ENCODE measurements at places on chromosomes 2 and 18. TPM values are rescaled to one million over a fixed set of nuclear protein-coding genes. Genes with fewer than 3 reads are reported as not detected.

Gene ABHD1
- 0.42 TPM for total RNA-seq

Gene RAB6D
- total RNA-seq: not detected

Gene GDF7
- 16.2 TPM for total RNA-seq

Gene C2orf81
- 4.5 TPM for total RNA-seq

Gene PLA2R1
- total RNA-seq: 19.4 TPM

Gene UGT1A5
- total RNA-seq: not detected

Gene GALR1
- 0.87 TPM for total RNA-seq

Gene FLACC1
- 0.98 TPM for total RNA-seq

- H3K4me3 ChIP-seq: no peak overlapping the region
- no peaks in the 10 kb centered on the region for H3K27me3 ChIP-seq
- no peaks in the 10 kb centered on the region for H3K4me1 ChIP-seq
- no peak for DNase-seq
- H3K27ac ChIP-seq: no peak overlapping the region
- no peaks in the 10 kb centered on the region for H3K36me3 ChIP-seq
Observed at GRCh38 chr2:203900253-203900652, 32.7 kb downstream of the CTLA4 start.

DNA sequence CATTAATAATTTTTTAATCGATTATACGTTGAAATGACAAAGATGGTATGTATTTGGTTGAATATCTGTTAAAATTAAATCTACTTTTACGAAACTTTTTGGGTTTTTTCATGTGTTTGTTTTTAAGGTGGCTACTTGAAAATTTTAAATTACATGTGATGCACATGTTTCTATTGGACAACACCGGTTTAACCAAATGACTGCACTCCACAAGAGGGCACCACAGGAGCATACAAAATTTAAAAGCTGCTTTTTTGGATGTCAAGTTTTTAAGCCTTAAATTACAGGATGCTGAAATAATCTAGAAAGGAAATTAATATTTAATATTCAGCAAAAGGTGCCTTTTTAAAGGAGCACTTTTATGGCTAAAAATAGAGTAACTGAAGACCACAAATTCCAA, 98.7 kb downstream of the ACVR1 start:
- H3K4me1 ChIP-seq: no peaks in the 10 kb centered on the region
- no peak overlapping the region for H3K4me3 ChIP-seq
- H3K36me3 ChIP-seq: peaks cover 2% of the 10 kb centered on the region
- DNase-seq: peak; percentile 71
- H3K27ac ChIP-seq: no peak overlapping the region

GRCh38 chr2:23524261-23524706, 139.3 kb downstream of the KLHL29 start:
- H3K27ac ChIP-seq: peak overlapping the region; percentile 82
- no peak for DNase-seq
- H3K4me3 ChIP-seq: no peak overlapping the region
- peaks cover 97% of the 10 kb centered on the region for H3K4me1 ChIP-seq
- no peaks in the 10 kb centered on the region for H3K27me3 ChIP-seq

DNA sequence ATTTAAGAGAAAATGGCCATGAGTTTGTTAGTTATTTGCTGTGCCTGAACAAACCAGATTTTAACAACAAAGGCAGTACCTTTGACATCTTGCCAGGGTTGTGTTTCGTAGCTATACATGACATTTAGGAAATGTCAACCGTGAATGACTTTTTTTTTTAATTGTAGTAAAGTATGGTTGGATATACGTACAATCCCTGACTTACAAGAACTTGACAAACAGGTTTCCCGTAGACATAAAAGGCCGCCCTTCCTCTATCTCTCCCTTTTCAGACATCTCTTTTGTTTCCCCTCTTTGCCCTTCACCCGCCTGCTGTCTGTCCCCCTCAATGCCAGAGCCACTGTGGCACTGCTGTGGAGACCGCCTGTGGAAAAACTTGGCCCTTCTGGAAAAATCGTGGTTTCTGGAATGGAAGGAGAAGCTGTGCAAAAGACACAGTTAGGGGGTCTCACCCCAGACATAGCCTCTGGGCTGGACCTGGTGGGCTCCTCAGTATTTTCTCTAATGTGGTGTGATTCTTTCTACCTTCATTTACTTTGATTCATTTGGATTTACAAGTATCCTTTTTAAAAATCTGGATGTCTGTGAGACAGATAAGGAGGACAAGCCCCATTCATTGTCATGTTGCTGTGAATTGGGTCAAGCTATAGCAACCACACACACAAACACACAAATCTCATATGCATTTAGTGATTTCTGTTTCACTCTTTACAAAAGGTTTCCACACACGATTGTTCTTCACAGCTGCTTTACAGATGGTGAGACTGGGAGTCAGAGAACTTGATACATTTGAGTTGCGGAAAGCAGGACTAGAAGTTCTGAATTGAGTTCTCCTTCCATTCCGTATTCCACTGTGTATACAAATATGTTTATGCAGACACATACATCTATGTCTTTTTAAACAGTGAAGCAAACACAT, 48.6 kb downstream of the SPATS2L start:
- no peaks in the 10 kb centered on the region for H3K4me1 ChIP-seq
- H3K27ac ChIP-seq: no peak overlapping the region
- no peak overlapping the region for H3K4me3 ChIP-seq
- H3K27me3 ChIP-seq: no peaks in the 10 kb centered on the region
- H3K36me3 ChIP-seq: no peaks in the 10 kb centered on the region

- no peak for DNase-seq
- H3K4me3 ChIP-seq: no peak overlapping the region
- no peak overlapping the region for H3K27ac ChIP-seq
- no peaks in the 10 kb centered on the region for H3K4me1 ChIP-seq
Observed at GRCh38 chr2:214674278-214674677, 135.2 kb downstream of the BARD1 start.

GRCh38 chr2:26449278-26450030, 28.5 kb downstream of the OTOF start:
- no peak for DNase-seq
- no peaks in the 10 kb centered on the region for H3K4me1 ChIP-seq
- H3K4me3 ChIP-seq: no peak overlapping the region
- no peaks in the 10 kb centered on the region for H3K36me3 ChIP-seq

- DNase-seq: no peak
- no peaks in the 10 kb centered on the region for H3K36me3 ChIP-seq
- no peaks in the 10 kb centered on the region for H3K4me1 ChIP-seq
- no peaks in the 10 kb centered on the region for H3K27me3 ChIP-seq
Observed at GRCh38 chr2:190283783-190284182, 35.8 kb downstream of the HIBCH start.

GRCh38 chr2:211093743-211094303, 537.4 kb downstream of the CPS1 start:
- H3K4me1 ChIP-seq: no peaks in the 10 kb centered on the region
- H3K4me3 ChIP-seq: no peak overlapping the region
- no peak for DNase-seq
- H3K27me3 ChIP-seq: no peaks in the 10 kb centered on the region

- no peaks in the 10 kb centered on the region for H3K4me1 ChIP-seq
- no peak overlapping the region for H3K4me3 ChIP-seq
- no peaks in the 10 kb centered on the region for H3K36me3 ChIP-seq
Observed at GRCh38 chr18:26783170-26783569, 82.3 kb downstream of the AQP4 start.

- H3K4me3 ChIP-seq: no peak overlapping the region
- H3K27me3 ChIP-seq: no peaks in the 10 kb centered on the region
- no peak for DNase-seq
- H3K27ac ChIP-seq: no peak overlapping the region
- no peaks in the 10 kb centered on the region for H3K4me1 ChIP-seq
Observed at GRCh38 chr2:44769349-44770011, 172.0 kb upstream of the SIX3 start.

DNA sequence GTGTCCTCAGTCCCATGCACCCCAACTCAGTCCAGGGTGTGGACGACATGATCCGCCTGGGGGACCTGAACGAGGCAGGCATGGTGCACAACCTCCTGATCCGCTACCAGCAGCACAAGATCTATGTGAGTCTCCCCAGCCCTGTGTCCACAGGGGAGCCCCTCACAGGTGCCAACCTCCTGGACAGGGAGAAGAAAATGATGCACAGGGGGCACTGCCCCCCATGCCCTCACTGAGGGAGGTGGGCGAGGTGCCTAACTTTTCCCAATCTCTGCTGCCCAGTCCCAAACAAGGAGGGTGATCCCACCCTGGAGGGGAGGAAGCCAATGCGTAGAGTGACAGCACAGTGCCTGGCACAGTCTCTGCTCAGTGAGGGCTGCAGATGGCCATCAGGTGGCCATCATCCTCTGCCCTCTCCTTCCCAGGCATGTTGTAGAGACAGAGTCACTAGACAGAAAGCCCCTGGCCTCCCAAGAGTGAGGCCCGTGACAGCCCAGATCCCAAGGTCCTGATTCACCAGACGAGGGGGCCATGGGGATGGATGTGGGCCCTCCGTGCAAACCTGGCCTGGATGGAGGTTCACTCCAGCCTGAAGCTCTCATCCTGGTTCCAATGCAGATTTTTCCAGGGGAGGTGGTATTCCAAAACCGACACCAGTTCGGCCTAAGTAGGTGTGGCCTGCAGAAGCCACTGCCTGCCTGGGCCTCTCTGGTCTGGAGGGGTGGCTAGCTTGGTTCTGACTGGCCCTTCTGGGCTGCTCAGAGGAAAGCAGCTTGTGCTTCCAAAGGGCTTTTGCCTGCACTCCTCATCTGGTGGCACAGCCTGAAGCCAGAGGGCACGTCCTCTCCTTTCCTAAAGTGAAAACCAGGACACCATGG, 30.0 kb downstream of the MYO7B start:
- no peaks in the 10 kb centered on the region for H3K4me1 ChIP-seq
- H3K4me3 ChIP-seq: no peak overlapping the region
- H3K27me3 ChIP-seq: no peaks in the 10 kb centered on the region
- H3K36me3 ChIP-seq: no peaks in the 10 kb centered on the region
- H3K27ac ChIP-seq: no peak overlapping the region

DNA sequence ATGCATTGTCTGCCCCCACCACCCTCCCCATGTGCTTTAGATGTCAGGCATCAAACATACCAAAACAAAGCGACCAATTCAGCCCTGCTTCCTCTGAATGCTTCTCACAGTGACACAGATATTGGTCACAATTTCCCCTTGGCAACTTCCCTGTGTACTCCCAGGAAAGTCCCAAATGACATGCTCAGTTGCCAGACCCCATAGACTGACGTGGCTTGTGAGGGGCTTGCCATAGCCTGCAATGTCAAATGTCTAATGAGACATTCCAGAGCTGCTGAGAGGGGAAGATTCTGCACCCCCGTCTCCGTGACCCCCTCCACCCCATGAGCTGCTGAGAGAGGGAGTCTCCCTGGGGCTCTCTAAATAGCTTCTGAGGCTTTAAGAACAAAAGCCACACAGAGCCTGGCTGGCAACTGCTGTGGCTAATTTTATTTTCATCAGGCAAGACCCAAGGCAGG, 47.3 kb downstream of the RFTN2 start:
- peaks cover 42% of the 10 kb centered on the region for H3K36me3 ChIP-seq
- H3K4me3 ChIP-seq: no peak overlapping the region
- DNase-seq: no peak
- no peaks in the 10 kb centered on the region for H3K27me3 ChIP-seq
- peak overlapping the region; percentile 92 for H3K27ac ChIP-seq

DNA sequence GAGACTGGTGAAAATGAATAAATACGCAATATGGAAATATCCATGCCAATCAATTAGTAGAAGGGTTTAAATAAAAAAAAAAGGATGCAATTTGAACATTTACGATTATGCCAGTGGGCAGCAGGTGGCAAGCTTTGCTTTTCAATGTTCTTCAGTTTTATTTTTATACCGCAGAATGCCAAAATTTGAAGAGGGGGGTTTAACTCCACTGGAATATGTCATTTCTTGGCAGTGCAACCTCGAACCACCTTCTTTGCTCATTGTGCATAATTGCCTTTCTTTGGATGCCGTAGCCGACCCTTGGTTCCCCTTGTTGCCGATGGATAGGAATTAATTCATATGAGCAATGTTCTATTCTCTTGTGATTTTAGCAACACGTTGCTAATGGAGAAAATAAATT, 88.0 kb downstream of the LTBP1 start:
- no peaks in the 10 kb centered on the region for H3K36me3 ChIP-seq
- H3K4me1 ChIP-seq: peaks cover 22% of the 10 kb centered on the region
- no peak overlapping the region for H3K4me3 ChIP-seq
- DNase-seq: no peak

DNA sequence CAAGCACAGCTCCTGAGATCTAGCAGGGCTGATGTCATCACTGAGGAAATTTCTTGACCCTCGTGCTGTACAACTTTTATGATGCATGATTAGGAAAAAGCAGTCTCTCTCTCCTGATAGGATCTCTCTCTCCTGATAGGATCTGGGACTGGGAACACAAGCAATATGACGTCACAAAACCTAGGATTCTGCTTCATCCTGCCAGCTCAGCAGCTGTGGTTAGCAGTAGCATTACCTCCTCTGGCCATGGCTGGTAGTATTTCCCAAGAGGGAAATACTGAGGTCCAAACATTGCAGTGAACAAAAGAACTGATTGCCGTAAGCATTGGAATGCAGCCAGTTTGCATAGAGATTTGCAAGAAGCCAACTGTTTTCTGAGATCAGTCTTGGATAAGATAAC, 521.2 kb upstream of the POU3F3 start:
- DNase-seq: no peak
- H3K4me3 ChIP-seq: no peak overlapping the region
- H3K4me1 ChIP-seq: no peaks in the 10 kb centered on the region
- H3K27ac ChIP-seq: no peak overlapping the region

GRCh38 chr2:85852937-85853498, 35.8 kb downstream of the ST3GAL5 start:
- no peaks in the 10 kb centered on the region for H3K27me3 ChIP-seq
- peak overlapping the region; percentile 79 for H3K27ac ChIP-seq
- peaks cover 9% of the 10 kb centered on the region for H3K4me1 ChIP-seq
- no peak overlapping the region for H3K4me3 ChIP-seq

GRCh38 chr2:172021074-172021931, 21.6 kb downstream of the METAP1D start:
- no peak overlapping the region for H3K4me3 ChIP-seq
- no peaks in the 10 kb centered on the region for H3K4me1 ChIP-seq
- H3K27me3 ChIP-seq: no peaks in the 10 kb centered on the region
- no peak for DNase-seq
- no peaks in the 10 kb centered on the region for H3K36me3 ChIP-seq
- H3K27ac ChIP-seq: no peak overlapping the region

- H3K4me1 ChIP-seq: peaks cover 6% of the 10 kb centered on the region
- peak; percentile 78 for DNase-seq
- no peak overlapping the region for H3K27ac ChIP-seq
Observed at GRCh38 chr2:174771631-174772471, 7.6 kb upstream of the CHRNA1 start.

DNA sequence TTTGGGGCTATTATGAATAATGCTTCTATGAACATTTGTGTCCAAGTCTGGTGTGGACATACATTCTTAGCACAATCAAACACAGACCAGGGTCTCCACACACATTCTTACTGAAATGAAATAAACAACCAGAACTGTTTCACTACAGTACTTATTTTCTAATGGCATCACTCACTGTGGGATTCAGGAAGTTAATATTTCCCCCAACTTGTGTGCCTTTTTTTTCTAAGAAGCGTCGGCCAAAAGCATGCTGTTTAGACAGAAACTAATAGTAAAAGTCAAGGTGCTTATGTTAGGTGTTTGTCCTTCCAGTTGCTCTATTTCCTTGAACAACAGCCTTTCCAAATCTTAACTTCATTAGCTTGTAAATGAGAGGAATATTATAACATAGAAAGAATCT, 117.6 kb downstream of the DOCK10 start:
- no peaks in the 10 kb centered on the region for H3K27me3 ChIP-seq
- no peak overlapping the region for H3K27ac ChIP-seq
- peaks cover 12% of the 10 kb centered on the region for H3K4me1 ChIP-seq
- no peaks in the 10 kb centered on the region for H3K36me3 ChIP-seq
- no peak for DNase-seq
- no peak overlapping the region for H3K4me3 ChIP-seq

GRCh38 chr18:3808985-3809780, 359.2 kb downstream of the TGIF1 start:
- H3K36me3 ChIP-seq: no peaks in the 10 kb centered on the region
- H3K27ac ChIP-seq: no peak overlapping the region
- no peak overlapping the region for H3K4me3 ChIP-seq
- no peak for DNase-seq
- no peaks in the 10 kb centered on the region for H3K27me3 ChIP-seq

Data from tibial nerve (tissue), 4 donors.